ENCODE measurements at places on chromosomes 3 and 15. TPM values are rescaled to one million over a fixed set of nuclear protein-coding genes. Genes with fewer than 3 reads are reported as not detected.

GRCh38 chr3:114499976-114500375 is 206.1 kb downstream of the TIGIT start:
- ATAC-seq: no peak

Gene GOLGA6D
- not detected for total RNA-seq

DNA sequence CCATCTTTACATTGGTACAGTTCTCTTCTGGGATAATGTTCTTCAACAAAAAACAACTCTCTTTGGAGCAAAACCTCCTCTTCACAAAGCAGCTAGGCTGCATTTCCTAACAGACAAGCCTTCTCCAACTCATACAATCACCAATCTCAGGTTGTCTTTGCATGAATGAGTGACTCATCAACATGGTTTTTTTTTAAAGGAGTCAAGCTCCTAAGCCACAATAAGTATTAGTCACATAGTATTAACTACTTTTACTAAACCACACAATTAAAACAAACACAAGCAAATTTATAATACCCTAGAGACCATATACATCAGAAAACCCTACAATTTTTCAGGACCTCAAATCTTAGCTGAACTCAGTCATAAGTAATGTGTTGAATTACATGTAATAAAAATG is 137.4 kb downstream of the TBC1D5 start:
- peak; percentile 51 for ATAC-seq

- no peak for ATAC-seq
Observed at GRCh38 chr3:167711439-167711838, 23.3 kb downstream of the PDCD10 start.

- no peak for ATAC-seq
Observed at GRCh38 chr15:36109943-36110658, 469.3 kb upstream of the CDIN1 start.

DNA sequence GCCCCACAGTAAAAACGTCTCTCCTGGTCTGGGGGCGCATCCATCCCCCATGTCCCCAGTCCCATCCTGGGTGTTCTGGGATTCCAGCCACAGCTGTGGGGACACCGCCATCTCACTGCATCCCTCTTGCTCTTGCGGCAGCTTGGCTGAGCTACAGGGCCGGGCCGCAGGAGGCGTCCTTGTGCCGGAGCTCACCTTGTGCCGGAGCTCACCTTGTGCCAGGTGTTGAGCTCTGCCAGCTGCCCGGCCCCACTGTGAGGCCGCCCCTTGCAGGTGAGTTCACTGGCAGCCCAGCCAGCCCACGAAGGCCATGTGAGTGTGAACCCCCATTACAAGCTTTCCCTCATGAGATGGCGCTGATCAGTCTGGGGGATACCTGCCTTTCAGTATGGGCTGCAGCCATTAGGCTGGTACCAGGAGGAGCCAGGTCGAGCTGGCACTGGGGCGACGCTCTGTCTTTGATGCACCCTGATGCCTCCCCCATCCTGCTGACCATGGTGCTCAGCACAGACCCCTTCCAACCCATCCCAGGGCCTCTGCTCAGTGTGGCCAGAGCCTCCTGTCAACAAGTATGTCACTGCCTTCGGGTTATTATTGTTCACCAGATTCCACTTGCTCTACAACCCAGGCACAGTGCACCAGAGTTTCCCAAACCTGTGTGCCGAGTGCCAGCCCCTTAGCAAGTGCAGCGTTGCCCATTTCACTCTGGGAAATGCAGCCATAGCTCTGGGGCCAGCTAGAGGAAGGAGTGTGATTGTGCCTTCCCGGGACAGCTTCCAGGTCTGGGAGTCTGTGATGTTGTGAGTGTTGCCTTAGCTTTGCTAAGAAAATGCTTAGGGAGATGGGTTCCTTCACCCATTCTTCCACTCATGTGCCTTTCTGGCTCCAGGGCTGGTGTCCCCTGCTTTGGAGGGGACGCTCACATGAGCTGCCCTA is 105.7 kb downstream of the APBA2 start:
- ATAC-seq: no peak

DNA sequence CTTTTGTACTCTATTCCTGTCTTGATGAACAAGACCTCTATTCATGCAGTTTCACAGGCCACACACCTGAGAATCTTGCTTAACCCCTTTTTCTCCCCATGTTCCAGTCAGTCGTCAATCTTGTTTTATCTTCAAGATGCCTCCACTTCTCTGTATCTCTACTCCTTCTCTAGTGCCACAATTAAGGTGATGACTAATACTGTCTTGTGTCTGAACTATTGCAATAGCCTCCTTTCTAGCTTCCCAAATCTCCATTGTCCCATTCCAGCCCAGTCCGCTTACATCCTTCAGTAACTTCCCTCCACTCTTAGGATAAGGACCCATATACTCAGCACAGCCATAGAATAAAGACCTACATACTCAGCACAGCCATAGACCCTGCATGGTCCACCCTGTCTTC is 24.7 kb downstream of the CHST14 start:
- ATAC-seq: no peak

DNA sequence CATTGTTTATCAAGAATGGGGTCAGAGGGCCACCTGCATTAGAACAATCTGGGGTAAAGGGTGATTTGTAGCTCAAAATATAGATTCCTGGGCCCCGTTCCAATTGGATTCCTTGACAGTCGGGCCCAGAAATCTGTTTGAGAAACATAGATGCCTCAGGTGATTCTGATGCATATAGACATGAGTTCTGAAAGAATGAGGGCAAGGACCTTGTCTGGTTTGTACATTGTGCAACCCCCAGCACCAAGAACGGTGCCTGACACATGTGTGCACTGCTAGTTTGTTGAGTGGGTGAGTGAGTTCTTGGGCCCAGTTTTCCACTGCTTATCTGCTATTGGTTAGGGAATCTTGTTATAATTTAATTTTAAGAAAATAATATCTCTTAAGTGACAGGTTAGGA is 16.6 kb downstream of the CRYBG3 start:
- ATAC-seq: no peak

Gene ARHGEF26
- total RNA-seq: 11.8 TPM

DNA sequence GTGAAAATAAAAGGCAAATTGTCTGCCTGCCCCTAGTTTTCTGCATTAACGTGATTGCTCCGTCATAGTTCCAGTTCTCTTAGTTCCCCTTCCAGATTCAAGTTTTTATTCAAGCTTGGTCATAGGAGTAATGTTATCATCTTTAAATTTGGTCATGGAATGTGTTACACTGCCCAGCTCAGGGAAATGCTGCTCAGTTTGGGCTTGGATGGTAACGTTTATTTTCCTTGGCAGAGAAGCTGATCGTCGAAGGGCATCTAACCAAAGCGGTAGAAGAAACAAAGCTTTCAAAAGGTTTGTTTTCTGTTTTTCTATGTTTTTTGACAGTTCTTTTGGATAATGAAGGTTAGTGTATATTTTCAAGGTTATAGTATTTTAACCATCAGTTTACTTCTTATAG is 118.4 kb upstream of the FLNB start:
- ATAC-seq: no peak

Gene SNTN
- not detected for total RNA-seq

Gene USP50
- not detected for total RNA-seq

DNA sequence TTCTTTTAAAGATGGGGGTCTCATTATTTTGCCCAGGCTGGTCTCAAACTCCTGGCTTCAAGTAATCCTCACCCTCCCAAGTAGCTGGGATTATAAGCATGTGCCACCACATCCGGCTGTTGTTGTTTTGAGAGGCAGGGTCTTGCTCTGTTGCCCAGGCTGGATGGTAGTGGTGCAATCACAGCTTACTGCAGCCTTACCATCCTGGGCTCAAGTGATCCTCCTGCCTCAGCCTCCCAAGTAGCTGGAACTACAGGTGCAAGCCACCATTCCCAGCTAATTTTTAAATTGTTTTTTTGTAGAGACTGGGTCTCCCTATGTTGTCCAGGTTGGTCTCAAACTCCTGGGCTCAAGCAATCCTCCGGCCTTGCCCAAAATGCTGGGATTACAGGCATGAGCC is 105.5 kb downstream of the SENP2 start:
- ATAC-seq: no peak

DNA sequence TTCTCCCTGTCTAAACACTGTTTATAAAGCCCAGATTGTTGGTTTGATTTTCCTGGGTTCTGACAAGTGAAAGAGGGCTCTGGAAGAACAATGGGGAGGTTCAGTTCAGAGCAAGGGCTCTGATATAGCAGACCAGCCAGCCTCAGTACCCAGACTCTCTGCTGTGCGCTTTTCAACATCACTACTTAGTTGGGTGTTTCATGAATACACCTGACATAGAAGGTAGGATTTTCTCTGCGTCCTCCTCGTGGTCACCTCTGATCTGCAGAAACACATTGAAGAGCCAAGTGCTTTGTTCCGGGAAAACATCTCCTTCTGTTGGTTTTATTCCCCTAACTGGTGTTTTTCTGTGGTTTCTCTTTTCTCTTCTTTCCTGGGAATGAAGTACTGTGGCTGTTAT is 99.5 kb downstream of the EPHB1 start:
- ATAC-seq: no peak

DNA sequence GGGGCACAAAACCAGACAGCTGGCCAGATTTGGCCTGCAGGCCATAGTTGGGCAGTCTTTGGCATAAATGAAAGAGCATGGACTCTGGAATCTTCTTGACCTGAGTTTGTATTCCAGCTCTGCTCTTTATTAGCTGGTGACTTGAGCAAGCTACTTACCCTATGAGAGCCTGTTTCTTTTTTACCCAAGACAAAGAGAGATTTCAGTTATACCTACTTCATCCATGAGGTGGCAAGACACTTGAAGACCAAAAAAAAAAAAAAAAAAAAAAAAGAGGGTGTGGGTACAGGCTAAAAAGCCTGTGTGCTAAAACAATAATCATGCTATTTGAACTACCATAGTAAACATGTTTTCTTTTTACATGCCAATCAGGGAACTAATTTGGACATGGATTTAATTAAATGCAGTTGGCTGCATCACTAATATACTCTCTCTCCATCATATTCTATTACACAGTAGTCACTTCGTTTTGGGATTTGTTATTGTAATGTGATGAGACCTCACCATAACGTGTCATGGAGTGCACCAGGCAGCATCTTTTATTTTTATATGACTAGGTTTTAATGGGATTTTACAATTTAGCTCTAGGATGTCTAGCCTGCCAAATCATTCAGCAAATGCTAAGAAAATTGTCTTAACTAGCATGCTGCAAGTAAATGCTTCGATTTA is 109.2 kb upstream of the FHIT start:
- no peak for ATAC-seq

DNA sequence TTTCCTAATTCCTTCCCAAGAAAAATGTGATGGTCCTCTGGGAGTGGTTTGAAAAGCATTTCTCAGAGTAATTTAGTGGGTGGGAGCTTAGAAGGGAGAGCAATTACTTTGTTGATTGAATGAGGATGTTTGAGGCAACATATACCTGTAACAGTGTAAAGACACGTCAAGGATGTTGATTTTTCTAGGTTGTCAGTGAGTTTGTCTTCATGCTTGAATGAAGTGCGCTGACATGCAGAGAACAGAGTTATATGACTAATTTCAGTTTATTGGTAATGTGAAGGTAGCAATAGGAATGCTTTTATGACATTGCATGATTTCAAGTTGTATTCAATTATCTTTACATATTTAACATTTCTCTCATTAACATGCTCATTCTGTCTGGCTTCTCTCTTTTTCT is 286.9 kb downstream of the NFKBIZ start:
- no peak for ATAC-seq

DNA sequence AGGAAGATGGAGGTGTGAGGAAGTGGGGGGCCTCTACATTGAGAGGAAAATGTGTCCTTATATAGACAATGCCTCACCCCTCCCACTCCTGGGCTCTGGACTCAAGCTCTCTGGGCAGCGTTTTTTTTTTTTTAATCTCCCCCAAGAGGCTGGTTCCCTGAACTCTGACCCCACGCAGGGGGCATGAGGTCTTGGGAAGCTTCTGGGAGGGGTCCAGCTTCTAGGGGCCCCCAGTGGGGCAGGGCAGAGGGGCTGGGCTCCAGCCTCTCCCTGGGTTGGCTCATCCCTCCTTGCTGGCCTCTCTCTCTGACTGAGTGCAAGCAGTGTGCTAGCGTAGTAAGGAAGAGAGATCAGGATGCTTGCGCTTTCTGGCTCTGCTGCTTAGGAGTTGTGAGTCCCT is 101.4 kb upstream of the HACD2 start:
- peak; percentile 71 for ATAC-seq

Data from motor neuron (in vitro differentiated cells).